Colonic mucosa (tissue), 4 donors: ENCODE measurements at places on chromosomes 4 and X. TPM values are rescaled to one million over a fixed set of nuclear protein-coding genes. Genes with fewer than 3 reads are reported as not detected.

- no peak for DNase-seq
Measured at GRCh38 chrX:43985511-43985910, 12.3 kb upstream of the NDP start.

Gene SCML2
- total RNA-seq, result 2.5 TPM

GRCh38 chrX:70016513-70016912, 33.2 kb downstream of the AWAT2 start:
- DNase-seq, result no peak

Gene RPS6KA6
- total RNA-seq, result 11.9 TPM

DNA sequence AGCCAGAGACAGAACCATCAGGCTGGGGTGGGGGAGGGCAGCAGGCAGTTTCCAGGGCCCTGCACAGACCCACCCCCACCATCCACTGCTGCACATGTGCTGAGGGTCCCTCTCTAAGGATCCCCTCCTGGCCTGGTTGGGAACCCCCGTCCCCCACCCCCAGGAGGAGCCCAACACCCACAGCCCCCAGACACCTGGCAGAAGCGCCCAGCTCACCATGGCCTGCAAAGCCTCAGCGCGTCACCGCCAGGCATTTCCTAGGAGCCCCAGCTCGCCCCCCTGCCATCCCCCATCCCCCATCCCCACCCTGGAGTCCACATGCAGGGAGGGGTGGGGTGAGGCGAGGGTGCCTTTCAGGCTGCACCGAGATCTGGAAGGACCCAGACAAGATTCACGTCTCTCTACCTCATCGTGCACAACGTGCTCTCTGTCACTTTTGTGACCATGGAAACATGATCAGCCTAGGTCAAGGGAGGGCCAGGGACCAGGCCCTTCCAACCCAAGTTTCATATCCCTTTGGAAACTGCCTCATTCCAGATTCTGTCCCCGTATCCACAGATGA, 9.3 kb downstream of the MXD4 start:
- peak; percentile 10 for DNase-seq

- no peak for DNase-seq
Measured at GRCh38 chr4:40506492-40506891, 123.2 kb downstream of the RBM47 start.

Gene GIMD1
- not detected for total RNA-seq

DNA sequence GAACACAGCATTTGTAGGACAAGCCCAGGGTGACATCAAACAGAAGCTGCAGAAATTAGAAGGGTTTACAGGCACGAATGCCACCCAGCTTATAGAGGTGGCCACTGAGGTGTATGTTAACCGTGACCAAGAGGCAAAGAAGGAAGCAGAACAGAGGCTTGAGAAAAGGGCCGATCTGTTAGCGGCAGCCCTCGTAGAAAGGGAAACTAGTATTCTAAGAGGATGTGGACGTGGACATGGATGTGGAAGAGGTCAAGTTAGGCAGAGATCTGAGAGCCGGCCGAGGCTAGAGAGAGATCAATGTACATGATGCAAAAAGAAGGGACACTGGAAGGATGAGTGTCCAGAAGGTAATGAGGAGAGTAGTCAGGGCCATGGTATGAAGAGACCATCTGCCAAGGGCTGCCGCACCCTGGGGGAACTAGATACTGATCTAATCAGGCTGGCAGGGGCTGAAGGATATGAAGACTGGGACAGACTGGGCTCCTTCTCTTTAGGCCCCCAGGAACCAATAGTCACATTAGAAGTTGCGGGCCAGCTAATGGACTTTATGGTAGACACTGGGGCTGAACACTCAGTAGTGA, 27.5 kb downstream of the LIAS start:
- DNase-seq, result no peak

Gene UGT2B7
- 8.4 TPM for total RNA-seq

Gene SOWAHD
- total RNA-seq, result 4.9 TPM

GRCh38 chrX:130393451-130394074, 8.1 kb upstream of the GPR119 start:
- peak; percentile 25 for DNase-seq
